ENCODE measurements at places on chromosomes 6 and 20.

GRCh38 chr6:117558818-117559217 lies 43.5 kb downstream of the GOPC start:
- DNase-seq = no peak

DNA sequence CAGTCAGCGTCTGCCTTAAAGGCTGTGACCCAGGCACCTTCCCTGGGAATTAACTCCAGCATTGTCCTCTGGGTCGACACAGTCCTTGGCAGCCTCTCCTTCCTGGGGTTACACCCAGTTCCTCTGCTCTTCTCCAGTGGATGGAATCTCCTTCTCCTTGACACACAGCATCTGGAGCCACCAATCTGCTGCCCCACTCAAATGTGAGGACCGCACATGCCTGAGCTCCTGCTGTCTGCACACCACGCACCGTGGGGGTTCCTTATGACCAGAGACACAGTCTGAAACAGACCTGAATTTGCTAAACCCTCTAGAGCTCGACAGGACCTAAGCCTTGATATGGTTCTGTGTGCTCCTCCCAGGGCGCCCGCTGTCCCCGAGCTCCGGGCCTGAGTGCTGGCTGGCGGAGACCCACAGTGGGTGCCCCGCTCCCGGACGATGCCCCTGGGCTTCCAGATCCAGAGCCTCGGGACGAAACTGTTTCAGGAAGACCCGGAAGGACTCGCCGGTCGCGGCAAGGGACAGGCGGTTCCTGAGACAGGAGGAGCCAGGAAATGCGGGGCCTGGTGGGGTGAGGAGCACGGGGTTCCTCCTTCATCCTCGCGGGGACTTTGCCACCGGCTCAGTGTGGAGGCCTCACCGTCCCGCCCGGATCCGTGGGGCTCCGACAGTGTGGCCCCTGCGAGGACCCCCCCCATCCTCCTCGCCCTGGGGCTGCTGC lies 2.5 kb upstream of the RAET1G start:
- DNase-seq = no peak

- no peak for DNase-seq
Observed at GRCh38 chr20:45070932-45071632, 29.8 kb downstream of the KCNS1 start.

GRCh38 chr6:3407840-3408239 lies 49.0 kb downstream of the SLC22A23 start:
- DNase-seq = no peak

- no peak for DNase-seq
Observed at GRCh38 chr6:4910037-4910760, 93.6 kb downstream of the RPP40 start.

- DNase-seq = no peak
Observed at GRCh38 chr6:159038914-159039884, 5.6 kb downstream of the TAGAP start.

DNA sequence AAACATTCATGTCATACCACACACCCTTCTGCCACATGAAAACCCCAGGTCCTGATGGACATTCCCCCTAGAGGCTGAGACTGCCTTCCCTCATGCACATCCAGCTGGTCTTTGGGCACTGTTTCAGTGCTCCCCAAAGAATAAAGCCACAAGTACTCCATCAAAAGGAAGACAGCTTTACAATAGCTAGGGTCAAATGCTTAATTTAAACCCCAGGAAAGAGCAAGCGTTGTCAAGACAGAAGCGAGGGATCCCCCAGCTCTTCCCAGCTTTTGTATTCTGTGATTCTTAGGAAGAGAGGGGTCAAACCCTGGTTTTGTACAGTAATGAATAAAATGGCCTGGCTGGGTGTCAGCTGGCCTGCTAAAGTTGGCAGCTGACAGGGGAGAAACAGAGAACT lies 82.4 kb upstream of the IYD start:
- no peak for DNase-seq

- no peak for DNase-seq
Observed at GRCh38 chr6:34593701-34594100, 37.6 kb upstream of the SPDEF start.

GRCh38 chr6:154619146-154619545 lies 108.7 kb upstream of the CNKSR3 start:
- DNase-seq = no peak
